ENCODE measurements at places on chromosomes 3 and 15.

- DNase-seq = no peak
These were observed 1.3 kb downstream of the NOP10 start for GRCh38 chr15:34341381-34342212.

GRCh38 chr15:83602021-83602420, 51.9 kb upstream of the ADAMTSL3 start:
- DNase-seq = no peak

DNA sequence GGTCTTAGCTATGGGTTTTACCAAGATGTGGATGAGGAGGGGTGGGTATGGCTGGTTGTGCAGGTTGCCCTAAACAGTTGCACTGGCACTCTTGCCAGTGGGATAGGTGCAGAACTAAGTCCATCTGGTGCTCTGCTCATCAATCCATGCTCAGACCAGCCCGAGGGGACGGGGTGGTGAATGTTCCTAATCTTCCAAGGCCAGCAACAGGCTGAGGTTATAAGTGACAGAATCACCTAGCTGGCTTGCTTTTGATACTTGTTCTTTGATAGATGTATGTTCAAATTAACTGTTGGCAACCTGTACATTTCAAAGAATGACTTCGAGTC, 53.5 kb upstream of the CCR2 start:
- no peak for DNase-seq

- DNase-seq = no peak
These were observed 29.2 kb upstream of the MUC13 start for GRCh38 chr3:124963755-124964154.
